ENCODE measurements at places on chromosomes 12 and 14.

DNA sequence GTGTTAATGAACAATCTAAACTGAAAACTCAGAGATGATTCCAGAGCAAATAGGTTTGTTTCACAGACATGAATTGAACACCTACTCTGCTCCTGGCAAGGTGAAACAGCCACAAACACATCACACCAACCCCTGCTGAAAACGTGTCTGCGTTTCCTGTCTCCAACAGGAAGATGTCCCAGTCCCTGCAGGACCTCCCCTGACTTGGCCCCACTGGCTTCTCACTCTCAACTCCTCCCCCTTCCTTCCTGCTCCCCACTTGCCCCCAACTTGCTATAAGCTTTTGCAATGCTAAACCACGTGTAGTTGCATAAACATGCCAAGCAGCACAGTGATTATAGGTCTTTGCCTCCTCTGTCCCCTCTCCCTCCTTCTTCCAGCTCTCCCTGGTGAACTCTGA lies 567.6 kb downstream of the BCL11B start:
- peak; percentile 52 for DNase-seq

DNA sequence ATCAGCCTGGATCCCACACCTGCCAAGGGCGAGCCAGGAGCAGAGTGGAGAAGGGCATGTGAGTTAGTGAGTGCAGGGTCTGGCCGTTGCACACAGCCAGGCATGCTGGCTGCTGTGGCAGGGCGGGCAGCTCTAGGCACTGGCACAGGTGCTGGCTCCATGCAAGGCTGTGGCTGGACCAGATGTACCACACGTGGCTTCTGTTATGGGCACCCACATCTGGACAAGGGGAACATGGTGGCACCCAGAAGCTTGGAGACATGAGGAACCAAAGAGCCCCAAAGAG lies 20.1 kb downstream of the SERPINA3 start:
- DNase-seq: no peak

DNA sequence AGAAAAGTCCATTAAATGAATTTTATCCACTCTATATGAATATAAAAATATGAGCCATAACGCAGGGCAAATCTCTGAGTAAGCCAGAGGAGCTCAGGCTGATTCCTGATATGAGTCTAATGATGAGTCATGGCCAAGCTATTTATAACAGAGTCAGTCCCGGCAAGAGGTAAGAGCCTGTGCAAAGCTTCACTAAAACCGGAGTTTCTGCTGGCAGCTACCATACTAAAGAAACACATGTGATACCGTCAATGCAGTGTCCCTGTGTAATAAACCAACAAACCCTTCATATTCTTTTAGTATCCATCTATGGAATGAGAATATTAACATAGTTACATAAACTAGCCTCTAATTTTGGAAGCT lies 319.4 kb downstream of the KCNC2 start:
- peak; percentile 21 for DNase-seq

DNA sequence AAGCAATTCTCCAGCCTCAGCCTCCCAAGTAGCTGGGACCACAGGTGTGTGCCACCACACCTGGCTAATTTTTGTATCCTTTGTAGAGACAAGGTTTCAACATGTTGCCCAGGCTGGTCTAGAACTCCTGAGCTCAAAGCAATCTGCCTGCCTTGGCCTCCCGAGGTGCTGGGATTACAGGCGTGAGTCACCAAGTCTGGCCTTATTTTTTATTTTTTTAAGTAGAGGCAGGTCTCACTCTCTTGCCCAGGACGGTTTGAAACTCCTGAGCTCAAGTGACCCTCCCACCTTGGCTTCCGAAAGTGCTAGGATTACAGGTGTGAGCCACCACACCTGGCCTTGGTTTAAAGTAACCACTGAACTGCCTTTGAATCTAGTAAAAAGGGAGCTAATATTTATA lies 56.8 kb downstream of the SPPL3 start:
- DNase-seq: no peak

DNA sequence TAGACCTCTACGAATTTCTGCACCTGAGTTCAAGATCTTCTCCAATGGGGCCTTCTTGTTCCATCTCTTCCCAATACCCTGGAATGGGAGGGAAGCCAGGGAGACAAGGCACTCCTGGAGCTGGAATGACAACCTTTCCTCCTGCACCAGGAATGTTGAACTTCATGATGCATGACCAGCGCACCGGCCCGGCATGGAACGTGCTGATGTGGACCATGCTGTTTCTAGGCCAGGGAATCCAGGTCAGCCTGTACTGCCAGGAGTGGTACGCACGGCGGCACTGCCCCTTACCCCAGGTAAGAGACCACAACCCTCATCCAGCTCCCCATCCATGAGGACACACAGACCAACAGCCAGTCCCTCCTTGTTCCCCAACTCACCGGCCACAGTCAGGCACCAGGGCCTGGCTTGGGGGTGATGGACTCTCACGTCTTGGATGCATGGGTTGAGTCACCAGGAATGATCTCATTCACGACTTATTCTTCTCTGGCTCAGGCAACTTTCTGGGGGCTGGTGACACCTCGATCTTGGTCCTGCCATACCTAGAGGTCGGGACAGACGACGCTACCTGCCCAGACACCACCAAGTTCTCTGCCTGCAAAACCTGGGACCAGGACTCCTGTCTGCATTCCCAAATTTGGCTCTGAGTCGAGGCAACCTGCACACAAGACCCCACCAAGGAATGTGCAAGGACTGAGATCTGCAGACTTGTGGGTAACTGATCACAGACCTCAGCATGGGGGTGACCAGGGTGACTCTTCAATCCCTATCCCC lies 20.5 kb downstream of the SOAT2 start:
- DNase-seq: no peak
